Tibial nerve (tissue), 4 donors: ENCODE measurements at places on chromosomes 3 and 15. TPM values are rescaled to one million over a fixed set of nuclear protein-coding genes. Genes with fewer than 3 reads are reported as not detected.

Gene ATP13A5
- not detected for total RNA-seq

Gene LTF
- 0.30 TPM for total RNA-seq

Gene SCAANT1
- total RNA-seq = not detected

Gene MKRN2OS
- not detected for total RNA-seq

Gene FNDC3B
- total RNA-seq = 106 TPM

Gene FYTTD1
- 36.7 TPM for total RNA-seq

Gene KBTBD12
- total RNA-seq = under 0.01 TPM

Gene GPR156
- 2.1 TPM for total RNA-seq

Gene CDHR4
- total RNA-seq = 1.4 TPM

Gene IL17RD
- 10.2 TPM for total RNA-seq

Gene TLR9
- total RNA-seq = 0.39 TPM

Gene KIF9
- 20.3 TPM for total RNA-seq

Gene LNP1
- 5.7 TPM for total RNA-seq

Gene HAPLN3
- total RNA-seq = 12.3 TPM

Gene KCNAB1
- 11.4 TPM for total RNA-seq

Gene EFCAB12
- 0.63 TPM for total RNA-seq

Gene RLBP1
- not detected for total RNA-seq

Gene ZNF80
- not detected for total RNA-seq

Gene CD200
- 6.1 TPM for total RNA-seq

Gene USP3
- total RNA-seq = 42.2 TPM

Gene ABHD17C
- 2.0 TPM for total RNA-seq

Gene TRH
- not detected for total RNA-seq

Gene SLC12A6
- total RNA-seq = 35.1 TPM

Gene SNX4
- total RNA-seq = 42.1 TPM

Gene SETMAR
- 18.8 TPM for total RNA-seq

Gene PPM1L
- total RNA-seq = 41.0 TPM

Gene SLC22A14
- total RNA-seq = 1.2 TPM

Gene SOX14
- total RNA-seq = not detected

Gene OXTR
- 0.98 TPM for total RNA-seq

Gene FBN1
- 293 TPM for total RNA-seq

Gene TERC
- 167 TPM for total RNA-seq

Gene CKMT1B
- total RNA-seq = not detected

Gene ADAMTS9
- 90.2 TPM for total RNA-seq
